PC-3 (cell line): ENCODE measurements at places on chromosomes 4 and X. TPM values are rescaled to one million over a fixed set of nuclear protein-coding genes. Genes with fewer than 3 reads are reported as not detected.

DNA sequence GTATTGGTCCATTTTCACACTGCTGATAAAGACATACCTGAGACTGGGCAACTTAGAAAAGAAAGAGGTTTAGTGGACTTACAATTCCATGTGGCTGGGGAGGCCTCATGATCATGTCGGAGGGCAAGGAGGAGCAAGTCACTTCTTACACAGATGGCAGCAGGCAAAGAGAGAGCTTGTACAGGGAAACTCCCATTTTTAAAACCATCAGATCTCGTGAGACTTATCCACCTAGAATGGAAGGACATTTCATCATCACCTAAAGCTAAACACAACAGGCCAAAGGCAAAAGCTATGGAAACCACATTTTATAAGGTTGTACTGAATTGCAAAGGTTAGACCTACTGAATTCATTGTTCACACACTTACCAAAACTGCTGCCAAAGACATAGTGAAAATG, 6.0 kb upstream of the SLC25A43 start:
- DNase-seq = no peak

GRCh38 chr4:89270792-89271191, 36.8 kb downstream of the GPRIN3 start:
- DNase-seq = no peak

GRCh38 chrX:1316527-1316926, 20.1 kb upstream of the IL3RA start:
- no peak for DNase-seq

GRCh38 chr4:67087897-67088296, 457.4 kb downstream of the CENPC start:
- DNase-seq = peak; percentile 74

DNA sequence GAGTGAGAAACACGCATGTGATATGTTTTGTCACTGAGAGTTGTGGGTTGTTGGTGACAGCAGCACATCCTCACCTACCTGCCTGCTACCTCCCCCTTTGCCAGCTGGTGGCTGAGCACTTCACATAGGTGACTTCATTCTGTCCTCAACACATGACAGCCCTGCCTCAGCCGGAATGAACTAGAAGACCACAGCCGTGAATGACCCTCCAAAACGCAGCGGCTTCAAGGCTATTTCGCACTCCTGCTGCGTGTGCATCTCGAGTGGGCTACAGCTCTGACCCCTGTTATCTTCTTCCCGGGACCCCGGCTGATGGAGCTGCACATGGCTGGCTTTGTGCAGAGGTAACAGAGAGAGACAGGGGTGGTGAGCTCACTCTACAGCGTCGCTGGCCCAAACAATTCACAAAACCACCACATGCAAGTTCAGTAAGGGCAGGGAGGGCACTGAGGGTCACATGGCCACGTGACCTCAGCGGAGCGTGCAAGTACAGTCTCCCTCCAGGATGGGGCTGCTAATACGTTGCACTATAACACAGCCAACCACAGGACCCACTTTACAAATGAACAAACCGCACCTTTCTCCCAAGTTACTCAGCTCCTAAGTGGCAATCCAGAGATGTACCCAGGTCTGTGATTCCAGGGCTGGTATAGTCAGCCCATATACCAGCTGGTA, 6.3 kb upstream of the PPP2R2C start:
- DNase-seq = no peak

DNA sequence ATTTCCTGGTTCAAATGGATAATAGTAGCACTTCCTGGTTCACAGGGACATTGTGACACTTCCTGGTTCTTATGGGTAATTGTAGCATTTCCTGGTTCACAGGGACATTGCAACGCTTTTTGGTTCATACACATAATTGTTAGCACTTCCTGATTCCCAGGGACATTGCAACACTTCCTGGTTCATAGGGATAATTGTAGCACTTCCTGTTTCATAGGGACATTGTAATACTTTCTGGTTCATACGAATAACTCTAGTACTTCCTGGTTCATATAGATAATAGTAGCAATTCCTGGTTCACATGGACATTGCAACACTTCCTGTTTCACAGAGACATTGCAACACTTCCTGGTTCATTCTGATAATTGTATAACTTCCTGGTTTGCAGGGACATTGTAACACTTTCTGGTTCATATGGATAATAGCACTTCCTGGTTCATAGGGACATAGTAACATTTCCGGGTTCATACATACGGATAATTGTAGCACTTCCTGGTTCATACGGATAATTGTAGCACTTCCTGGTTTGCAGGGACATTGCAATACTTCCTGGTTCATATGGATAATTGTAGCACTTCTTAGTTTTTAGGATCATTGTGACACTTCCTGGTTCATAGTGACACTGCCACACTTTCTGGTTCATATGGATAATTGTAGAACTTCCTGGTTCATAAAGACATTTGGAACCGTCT, 61.6 kb upstream of the CD99 start:
- DNase-seq = no peak

- DNase-seq = peak; percentile 57
Measured at GRCh38 chr4:183424109-183424744, 20.2 kb upstream of the CDKN2AIP start.

GRCh38 chr4:28248269-28248668, 1387.6 kb downstream of the STIM2 start:
- no peak for DNase-seq

DNA sequence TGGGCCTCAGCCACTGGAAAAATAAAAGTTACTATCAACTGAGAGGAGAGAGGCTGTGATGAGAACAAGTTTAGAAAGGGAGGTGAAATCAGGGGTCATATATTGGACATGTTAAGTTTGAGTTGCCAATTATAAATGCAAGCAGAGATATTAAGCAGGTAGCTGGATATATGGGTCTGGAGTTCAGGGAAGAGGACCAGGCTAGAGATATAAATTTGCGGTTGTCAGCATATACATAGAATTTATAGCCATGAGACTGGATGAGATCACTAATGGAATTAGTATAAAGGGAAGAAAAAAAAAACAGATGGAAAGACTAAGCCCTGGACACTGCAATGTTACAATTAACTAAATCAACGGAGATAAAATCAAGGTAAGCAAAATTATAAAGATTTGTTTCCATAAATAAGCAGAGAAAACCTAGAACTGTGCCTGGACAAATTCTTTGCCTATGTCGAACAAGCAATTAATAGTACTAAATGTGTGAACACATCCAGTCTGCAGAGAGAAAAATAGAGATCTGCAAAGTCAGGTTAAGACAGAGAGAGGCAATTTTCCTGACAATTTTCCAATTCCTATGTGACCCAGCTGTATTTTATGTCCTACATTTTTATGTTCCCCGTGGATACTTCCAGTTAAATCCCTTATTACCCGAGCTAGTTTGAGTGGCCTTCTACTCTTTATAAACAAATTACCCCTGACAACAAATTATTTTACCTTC, 265.4 kb downstream of the GASK1B start:
- DNase-seq = no peak

- DNase-seq = peak; percentile 17
Measured at GRCh38 chrX:134461437-134461836, 1.5 kb downstream of the HPRT1 start.

DNA sequence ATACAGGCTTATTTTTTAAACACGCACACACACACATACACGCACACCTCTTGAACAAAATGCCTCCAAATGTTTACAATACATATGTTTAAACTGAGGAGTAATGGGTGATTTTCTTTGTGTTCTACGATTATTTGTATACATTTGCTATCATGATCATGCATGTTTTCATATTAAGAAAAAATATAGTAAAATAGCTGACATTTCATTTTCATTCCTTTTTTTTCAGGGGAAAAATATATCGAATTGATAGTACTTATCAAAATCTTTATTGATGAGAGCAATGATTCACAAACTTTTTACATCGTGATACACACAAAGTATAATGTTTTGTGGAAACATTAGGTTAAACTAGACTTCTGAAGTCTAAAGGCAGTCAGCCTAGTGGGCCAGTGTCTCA, 618.9 kb downstream of the TECRL start:
- DNase-seq = no peak

DNA sequence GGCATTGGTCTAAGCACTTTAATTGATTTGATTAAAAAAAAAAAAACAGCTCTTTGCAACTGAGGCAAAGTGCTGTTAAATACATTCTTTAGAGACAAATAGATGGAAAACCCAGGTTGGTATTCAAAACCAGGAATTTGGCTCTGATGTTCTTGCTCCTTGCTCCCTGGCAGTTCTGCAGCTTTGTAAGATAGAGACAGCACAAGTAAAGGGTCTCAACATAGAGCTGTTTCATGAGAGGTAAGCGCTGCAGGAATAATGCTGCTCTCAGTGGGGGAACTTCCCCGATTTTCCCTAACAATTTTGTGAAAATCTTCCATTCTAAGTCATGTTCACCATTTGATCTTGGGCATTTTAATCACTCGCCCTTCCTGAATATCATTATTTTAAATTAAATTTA, 479.5 kb upstream of the HS3ST1 start:
- no peak for DNase-seq

- peak; percentile 51 for DNase-seq
Measured at GRCh38 chr4:17597517-17597916, 16.9 kb upstream of the MED28 start.

DNA sequence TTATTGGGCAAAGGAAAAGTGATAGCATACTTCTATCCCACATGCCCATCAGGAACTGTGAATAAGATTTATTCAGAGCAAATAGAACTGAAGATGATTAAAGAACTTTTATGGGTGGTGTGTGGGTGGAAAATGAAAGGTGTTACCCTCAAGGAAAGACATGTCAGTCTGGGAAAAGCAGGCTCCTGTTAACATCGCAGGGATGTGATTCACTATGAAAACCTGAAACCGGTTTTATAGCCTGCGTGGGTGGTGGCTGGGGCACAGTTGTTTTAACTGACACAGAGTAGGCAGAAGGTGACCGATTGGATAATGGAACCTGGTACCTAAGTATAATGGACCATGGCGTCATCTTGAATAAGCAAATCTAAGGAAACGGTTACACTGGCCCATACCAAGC, 61.3 kb upstream of the CASK start:
- DNase-seq = peak; percentile 89

DNA sequence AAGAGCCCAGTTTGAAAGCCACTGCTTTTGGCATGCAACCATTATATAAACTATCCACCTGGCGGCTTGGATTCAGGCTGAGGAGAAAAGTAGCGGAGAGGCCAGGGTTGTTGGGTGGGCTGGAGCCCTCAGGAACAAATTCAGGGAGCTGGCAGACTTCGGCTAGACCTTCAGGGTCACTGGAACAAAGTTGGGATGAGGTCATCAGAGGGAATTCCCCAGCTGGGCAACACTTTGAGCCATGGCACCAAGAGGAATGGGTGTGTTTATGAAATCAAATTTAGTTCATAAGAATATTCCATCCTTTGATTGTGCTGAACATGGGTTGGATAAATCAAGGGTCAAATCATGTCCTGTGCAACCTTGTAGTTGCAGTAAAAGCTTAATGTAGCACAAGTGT, 22.0 kb downstream of the MTMR1 start:
- no peak for DNase-seq

GRCh38 chrX:63282077-63282476, 69.1 kb downstream of the SPIN4 start:
- DNase-seq = no peak

GRCh38 chrX:47751670-47752069, 85.0 kb upstream of the ZNF81 start:
- peak; percentile 55 for DNase-seq

DNA sequence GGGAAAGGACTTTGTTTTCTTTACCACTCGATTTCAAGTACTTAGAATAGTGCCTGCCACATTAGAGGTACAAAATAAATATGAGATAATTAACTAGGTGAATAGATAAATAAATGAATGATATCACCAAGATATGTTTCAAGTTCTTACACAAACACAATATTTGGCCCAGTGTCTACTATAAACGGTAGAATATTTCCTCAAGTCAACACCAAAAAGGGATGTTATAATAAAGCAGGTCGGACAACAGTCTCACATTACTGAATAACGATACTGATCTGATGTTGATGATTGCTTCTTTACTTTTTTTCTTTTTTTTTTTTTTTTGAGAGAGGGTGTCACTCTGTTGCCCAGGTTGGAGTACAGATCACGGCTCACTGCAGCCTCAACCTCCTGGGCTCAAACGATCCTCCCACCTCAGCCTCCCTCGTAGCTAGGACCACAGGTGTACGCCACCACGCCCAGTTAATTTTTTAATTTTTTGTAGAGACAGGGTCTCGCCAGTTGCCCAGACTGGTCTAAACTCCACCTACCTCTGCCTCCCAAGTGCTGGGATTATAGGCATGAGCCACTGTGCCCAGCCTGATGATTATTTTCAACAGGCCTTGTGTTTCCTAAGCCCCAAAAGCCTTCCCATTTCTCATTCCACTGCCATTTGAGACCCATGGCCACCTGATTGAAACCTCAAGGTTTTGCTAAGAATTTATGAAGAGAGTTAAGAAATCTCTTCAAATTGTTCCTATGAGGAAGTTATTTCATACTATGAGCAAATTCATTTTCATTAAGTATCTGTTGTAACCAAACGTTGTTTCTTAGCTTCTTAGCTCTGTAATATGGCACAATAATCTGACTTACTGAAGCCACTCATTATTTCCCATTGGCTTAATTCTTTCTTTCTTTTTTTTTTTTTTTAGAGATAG, 2.3 kb downstream of the MANBA start:
- DNase-seq = peak; percentile 25

GRCh38 chr4:103046416-103047290, 27.1 kb upstream of the SLC9B1 start:
- DNase-seq = peak; percentile 59

DNA sequence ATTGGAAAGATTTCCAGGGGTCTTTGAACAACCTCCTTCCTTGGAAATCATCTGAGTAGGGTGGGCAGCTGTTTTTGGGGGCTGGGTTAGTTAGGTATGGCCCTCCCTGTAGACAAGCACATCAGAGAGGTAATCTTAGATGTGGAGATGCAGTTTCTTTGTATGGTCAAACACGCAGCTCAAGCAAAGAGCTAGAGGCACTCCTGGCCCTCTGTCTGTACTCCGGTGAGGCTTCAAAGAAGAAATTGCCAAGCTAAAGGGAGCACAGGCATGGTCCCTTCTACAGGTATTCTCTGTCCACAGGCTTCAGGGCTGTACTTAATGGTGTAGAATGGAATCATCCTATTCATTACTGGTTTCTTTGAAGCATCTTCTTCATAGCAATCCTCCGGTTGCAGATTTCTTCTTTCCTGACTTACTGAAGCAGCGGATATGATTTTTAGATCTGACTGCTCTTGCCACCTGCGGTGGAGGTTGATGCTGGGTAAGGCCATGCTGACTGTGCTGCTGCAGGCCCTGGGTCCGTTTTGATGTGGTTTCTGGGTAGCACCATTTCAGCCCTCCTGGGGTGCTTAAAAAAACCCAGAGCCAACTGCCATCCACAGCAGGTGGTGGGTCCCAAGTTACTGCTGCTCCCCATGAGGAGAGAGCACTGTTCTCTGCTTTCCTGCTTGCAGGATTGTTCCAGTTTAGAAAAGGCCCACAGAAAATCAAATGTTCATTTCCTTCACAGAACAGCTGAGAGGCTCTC, 318.9 kb upstream of the GATB start:
- DNase-seq = no peak

Gene NPNT
- total RNA-seq = 29.7 and 34.5 TPM in 2 replicates

Gene EGF
- 3.9 and 6.1 TPM in 2 replicates for total RNA-seq

Gene TLR3
- 0.33 TPM in 1 of 2 replicates, not detected in the other for total RNA-seq

Gene PLP1
- total RNA-seq = not detected in 2 replicates

Gene SPANXA1
- total RNA-seq = not detected in 2 replicates

Gene GPAT3
- 22.5 and 34.2 TPM in 2 replicates for total RNA-seq

Gene HSD17B13
- total RNA-seq = 0.18 TPM in 1 of 2 replicates, not detected in the other

Gene HS3ST1
- total RNA-seq = 4.1 and 4.2 TPM in 2 replicates
